ENCODE measurements at places on chromosomes 13 and 19. TPM values are rescaled to one million over a fixed set of nuclear protein-coding genes. Genes with fewer than 3 reads are reported as not detected.

The RGS9BP gene
- 0.63 TPM for total RNA-seq

The TEAD2 gene
- total RNA-seq, result 6.9 TPM

The SMIM44 gene
- not detected for total RNA-seq

The SCAF1 gene
- 26.2 TPM for total RNA-seq

The FGF14 gene
- total RNA-seq, result 0.04 TPM

The CIC gene
- 57.4 TPM for total RNA-seq

The KLHL1 gene
- total RNA-seq, result not detected

The ANKRD24 gene
- 0.83 TPM for total RNA-seq

The TEX29 gene
- not detected for total RNA-seq

The GPR183 gene
- total RNA-seq, result 2.5 TPM

The CCL25 gene
- not detected for total RNA-seq

The PTGER1 gene
- total RNA-seq, result not detected

The KCTD4 gene
- total RNA-seq, result not detected

The FAM124A gene
- 9.6 TPM for total RNA-seq

The GSX1 gene
- not detected for total RNA-seq

The TINCR gene
- total RNA-seq, result not detected

The FXYD3 gene
- not detected for total RNA-seq

The NDUFA3 gene
- total RNA-seq, result 25.9 TPM

The DAND5 gene
- total RNA-seq, result not detected

The MIA gene
- total RNA-seq, result not detected

The ATP7B gene
- total RNA-seq, result 5.9 TPM

The PLEKHF1 gene
- 14.4 TPM for total RNA-seq

The KCNJ14 gene
- total RNA-seq, result 1.2 TPM

The BRSK1 gene
- 0.83 TPM for total RNA-seq

The TMIGD2 gene
- total RNA-seq, result not detected

The MARK4 gene
- total RNA-seq, result 25.1 TPM

The NANOS3 gene
- not detected for total RNA-seq

The STK24 gene
- total RNA-seq, result 81.5 TPM

The ZNF560 gene
- total RNA-seq, result not detected

The DHDH gene
- total RNA-seq, result not detected

The PRTN3 gene
- total RNA-seq, result not detected

The PSG7 gene
- not detected for total RNA-seq

The ZNF677 gene
- total RNA-seq, result 18.8 TPM

The ZNF724 gene
- 1.5 TPM for total RNA-seq

The TBXA2R gene
- 2.1 TPM for total RNA-seq

The ACER1 gene
- total RNA-seq, result not detected

The BIVM gene
- 16.5 TPM for total RNA-seq

The MBD3L3 gene
- not detected for total RNA-seq

The SPC24 gene
- 0.24 TPM for total RNA-seq

The METTL21C gene
- total RNA-seq, result not detected

The WDR88 gene
- total RNA-seq, result not detected

The CDX2 gene
- total RNA-seq, result not detected

The RASIP1 gene
- 9.8 TPM for total RNA-seq

The NOVA2 gene
- 3.6 TPM for total RNA-seq

Measured in thyroid gland (tissue), 4 donors.